ENCODE measurements at places on chromosomes 1 and 21.

- no peak for DNase-seq
These were observed 72.5 kb downstream of the PRPF38A start for GRCh38 chr1:52476943-52477342.

- DNase-seq, result no peak
These were observed 4.7 kb downstream of the SCAF4 start for GRCh38 chr21:31727181-31727580.

- no peak for DNase-seq
These were observed 13.3 kb upstream of the GSTM4 start for GRCh38 chr1:109642626-109643025.

DNA sequence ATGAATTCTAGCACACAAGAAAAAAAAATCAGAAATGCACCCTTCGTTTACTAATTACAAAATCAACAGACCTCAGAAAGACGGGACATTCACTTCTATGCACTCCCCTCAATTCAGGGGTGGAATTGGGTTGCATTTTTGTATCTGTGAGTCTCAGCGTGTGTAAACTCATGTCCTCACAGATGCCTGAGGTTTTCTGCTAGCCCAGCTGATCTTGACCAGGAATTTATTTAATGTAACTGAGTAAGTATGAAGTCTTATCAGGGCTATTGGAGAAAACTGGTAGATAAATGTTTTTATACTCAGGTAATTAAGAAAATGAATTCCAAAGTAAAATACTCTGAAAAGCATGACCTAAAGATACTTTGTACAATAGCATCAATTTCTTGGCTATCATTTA is 167.7 kb downstream of the RUNX1 start:
- peak; percentile 47 for DNase-seq

DNA sequence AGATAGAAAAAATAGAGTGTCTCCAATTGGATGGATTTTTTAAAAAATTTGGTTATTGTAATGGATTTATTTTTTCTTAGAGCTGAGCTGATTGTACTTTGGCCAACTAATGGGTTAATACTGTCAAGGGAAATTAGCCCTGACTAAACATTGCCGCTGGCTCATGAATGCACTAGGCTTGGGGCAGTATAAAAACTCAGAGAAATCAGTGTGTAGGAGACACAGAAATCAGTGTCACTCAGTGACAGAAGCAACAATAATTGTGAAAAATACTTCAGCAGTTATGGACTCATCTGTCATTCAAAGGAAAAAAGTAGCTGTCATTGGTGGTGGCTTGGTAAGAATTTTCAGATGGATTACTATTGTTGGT is at the start of gene KMO:
TSS of gene KMO (plus strand) at position 217 of the 370 bp plus-strand sequence. CDS start at position 284, 67 bp downstream.
- no peak for DNase-seq

- DNase-seq, result peak; percentile 72
These were observed 16.1 kb downstream of the TNFRSF8 start for GRCh38 chr1:12078938-12079861.

DNA sequence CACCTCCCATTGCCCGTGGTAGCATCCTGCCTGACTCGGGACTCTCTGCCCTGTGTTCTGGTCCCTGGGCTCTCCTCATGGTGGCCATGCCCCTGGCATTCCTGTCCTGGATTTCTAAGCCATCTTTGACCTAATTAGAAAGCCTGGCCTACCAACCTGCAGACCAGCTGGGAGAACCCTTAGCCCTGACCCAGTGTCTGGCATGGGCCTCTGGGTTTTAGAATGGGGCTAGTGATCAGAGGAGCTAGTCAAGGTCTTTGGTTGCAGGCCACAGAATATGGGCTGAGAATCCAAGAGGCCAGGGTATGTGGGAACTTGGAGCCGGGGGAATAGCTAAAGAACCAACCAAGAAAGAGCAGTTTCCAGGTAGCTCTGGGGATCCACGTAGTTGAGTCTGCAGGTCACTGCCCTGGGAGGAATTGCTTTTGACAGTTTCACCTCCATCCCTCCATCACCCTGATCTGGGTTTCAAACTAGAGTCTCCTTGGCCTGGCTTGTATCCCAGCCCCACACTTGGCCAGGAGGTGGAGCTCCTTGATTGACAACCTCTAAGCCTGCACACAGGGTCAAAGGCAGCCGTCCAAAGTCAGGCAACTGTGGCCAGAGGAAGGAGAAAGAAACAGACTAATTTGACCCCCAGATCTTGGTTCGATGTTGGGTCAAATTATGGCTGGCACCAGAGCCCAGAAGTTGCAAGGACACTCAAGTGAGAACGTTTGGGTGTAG is 54.7 kb upstream of the ABCG1 start:
- DNase-seq, result no peak

- no peak for DNase-seq
These were observed 5.4 kb upstream of the KDM4A start for GRCh38 chr1:43644558-43644957.

- DNase-seq, result no peak
These were observed 5.4 kb upstream of the PGBD5 start for GRCh38 chr1:230431527-230431926.

DNA sequence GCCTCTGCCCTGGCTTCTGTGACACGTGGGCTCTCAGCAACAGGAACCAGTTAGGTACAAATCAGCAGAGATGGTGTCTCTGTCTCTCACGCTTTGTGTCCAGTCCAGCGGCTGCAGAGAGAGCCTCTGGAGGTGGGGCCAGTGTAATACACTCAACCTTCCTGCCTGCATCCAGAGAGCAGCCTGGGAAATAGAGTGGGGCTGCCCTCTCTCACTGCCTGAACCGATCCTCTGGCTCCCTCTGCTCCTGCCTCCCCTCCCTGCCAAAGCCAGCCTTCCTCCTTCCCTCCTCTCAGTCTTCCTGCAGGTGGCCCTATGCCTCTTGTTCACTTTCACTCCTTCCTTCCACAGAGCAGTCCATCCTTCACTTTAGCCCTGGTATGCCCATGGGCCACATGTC is at the start of gene ZNF648:
TSS of gene ZNF648 (minus strand) at position 119 of the 400 bp plus-strand sequence. CDS start 3,702 bp downstream, outside the sequence.
- DNase-seq, result no peak

DNA sequence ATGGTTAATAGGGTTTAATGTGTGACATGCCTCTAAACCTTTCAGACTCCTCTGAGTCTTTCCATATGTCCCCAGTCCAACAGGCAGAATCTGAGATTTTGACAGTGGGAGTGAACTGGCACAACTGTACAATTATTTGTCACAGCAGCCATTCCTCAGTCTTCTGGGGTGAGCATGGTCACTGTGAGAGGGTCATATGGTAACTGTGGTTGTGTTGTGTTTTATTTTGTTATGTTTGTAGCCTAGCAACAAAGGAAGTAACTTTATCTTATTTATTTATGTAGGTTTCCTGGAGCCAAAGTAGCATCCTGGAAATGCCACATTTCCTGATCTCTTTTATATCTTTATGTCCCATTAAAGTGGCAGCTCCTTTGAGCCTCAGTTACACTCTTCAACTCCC is 1067.9 kb downstream of the TTLL7 start:
- no peak for DNase-seq

GRCh38 chr1:208158640-208159554 is 85.3 kb downstream of the PLXNA2 start:
- DNase-seq, result no peak
